Gastrocnemius medialis (tissue), 4 donors: ENCODE measurements at places on chromosomes 16 and 17. TPM values are rescaled to one million over a fixed set of nuclear protein-coding genes. Genes with fewer than 3 reads are reported as not detected.
A peak's percentile ranks its signal among the peaks of the same experiment; 100 is the strongest.

GRCh38 chr17:21275047-21275578, 9.4 kb upstream of the MAP2K3 start:
- H3K4me1 ChIP-seq, result peaks cover 31% of the 10 kb centered on the region
- no peaks in the 10 kb centered on the region for H3K36me3 ChIP-seq
- DNase-seq, result peak; percentile 61
- H3K27ac ChIP-seq, result peak overlapping the region; percentile 86

DNA sequence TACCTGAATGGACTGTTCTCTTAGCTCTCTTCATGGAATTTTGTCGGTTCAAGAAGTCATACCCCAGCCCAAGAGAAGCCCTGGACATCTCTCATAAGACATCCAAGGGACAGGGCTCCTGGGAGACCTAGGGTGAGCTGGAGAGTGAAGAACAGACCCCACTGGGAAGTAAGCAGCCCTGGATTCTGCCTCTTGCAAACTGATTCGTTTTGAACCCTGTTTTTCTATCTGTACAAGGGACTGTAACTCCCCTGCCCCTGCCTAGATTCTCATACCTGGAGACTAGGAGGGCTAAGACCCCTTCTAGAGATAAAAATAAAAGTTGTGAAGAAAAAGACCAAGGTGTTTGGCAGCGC, 449 bp downstream of the CCL3L1 start:
- DNase-seq, result no peak
- no peaks in the 10 kb centered on the region for H3K27me3 ChIP-seq
- H3K27ac ChIP-seq, result no peak overlapping the region
- H3K4me3 ChIP-seq, result no peak overlapping the region
- H3K36me3 ChIP-seq, result no peaks in the 10 kb centered on the region
- H3K4me1 ChIP-seq, result no peaks in the 10 kb centered on the region

GRCh38 chr16:85878875-85879274, 20.1 kb upstream of the IRF8 start:
- DNase-seq, result no peak
- H3K4me1 ChIP-seq, result no peaks in the 10 kb centered on the region
- no peak overlapping the region for H3K27ac ChIP-seq
- no peak overlapping the region for H3K4me3 ChIP-seq

GRCh38 chr16:89040391-89040790, 53.3 kb upstream of the ACSF3 start:
- H3K4me1 ChIP-seq, result no peaks in the 10 kb centered on the region
- H3K4me3 ChIP-seq, result no peak overlapping the region
- H3K27ac ChIP-seq, result no peak overlapping the region

DNA sequence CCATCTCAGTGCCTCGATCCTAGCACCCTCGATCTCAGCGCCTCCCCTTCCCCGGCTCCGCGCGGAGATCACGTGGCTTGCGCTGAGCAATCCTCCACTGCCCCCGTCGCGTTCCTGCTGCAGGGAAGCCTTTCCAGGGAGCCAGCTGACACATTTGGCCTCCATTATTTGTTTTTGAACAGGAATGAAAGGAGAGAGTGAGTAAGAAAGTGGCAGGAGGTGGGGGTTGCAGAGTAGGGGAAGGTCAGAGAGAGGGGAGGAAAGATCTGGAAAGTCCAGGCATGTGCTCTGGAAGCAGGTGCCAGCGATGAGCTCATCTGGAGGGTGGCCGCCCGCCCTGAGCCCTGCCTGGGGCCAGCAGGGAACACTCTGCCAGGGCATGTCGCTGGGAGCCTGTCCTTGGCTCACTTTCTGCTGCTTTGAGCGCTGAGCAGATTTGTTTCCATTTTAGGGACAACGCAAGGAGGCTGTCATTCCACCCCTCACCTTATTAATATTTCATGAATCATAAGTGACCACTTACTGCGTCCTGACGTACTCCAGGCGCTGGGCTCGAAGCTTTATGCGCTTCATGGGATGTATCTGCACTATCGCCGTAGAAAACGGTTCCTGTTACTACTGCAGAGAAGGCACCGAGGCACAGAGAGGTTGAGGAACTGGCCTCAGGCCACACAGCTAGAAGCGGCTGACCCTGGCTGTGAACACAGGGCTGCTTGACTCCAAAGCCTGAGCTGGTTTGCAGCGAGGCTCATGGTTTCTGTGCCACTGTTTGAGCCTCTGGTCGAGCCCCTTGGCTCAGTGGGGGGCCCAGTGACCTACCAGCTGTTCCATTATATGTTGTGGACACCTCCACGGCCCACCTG, 283.1 kb downstream of the SEC14L1 start:
- peaks cover 84% of the 10 kb centered on the region for H3K4me1 ChIP-seq
- peak overlapping the region; percentile 92 for H3K27ac ChIP-seq

DNA sequence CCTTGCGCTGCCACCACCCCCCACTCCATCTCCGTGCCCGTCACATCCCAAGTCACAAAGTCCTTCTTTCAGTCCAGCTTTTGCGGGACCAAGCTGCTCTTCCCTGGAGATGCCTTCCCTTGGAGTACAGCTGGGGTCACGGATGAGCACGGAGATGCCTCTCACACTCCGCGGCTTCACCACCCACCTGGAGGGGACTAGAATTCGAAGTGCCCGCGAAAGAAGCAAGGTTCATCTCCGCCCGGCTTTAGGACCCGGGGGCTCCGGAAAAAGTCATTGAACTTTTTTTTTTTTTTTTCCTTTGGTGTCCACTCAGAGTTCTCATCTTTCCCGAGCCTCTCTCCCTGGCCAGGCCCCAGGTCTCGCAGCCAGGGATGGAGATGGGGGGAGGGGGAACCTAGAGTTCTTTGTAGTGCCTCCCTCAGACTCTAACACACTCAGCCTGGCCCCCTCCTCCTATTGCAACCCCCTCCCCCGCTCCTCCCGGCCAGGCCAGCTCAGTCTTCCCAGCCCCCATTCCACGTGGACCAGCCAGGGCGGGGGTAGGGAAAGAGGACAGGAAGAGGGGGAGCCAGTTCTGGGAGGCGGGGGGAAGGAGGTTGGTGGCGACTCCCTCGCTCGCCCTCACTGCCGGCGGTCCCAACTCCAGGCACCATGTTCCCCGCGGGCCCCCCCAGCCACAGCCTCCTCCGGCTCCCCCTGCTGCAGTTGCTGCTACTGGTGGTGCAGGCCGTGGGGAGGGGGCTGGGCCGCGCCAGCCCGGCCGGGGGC, at the start of gene FKBP10:
TSS of gene FKBP10 (plus strand) at position 624 of the 771 bp plus-strand sequence. CDS start at position 655, 31 bp downstream.
- H3K4me3 ChIP-seq, result peak within 1 kb of the TSS; percentile 80
- DNase-seq, result peak; percentile 39
- H3K4me1 ChIP-seq, result peaks cover 4% of the 10 kb centered on the region
- H3K36me3 ChIP-seq, result no peaks in the 10 kb centered on the region

DNA sequence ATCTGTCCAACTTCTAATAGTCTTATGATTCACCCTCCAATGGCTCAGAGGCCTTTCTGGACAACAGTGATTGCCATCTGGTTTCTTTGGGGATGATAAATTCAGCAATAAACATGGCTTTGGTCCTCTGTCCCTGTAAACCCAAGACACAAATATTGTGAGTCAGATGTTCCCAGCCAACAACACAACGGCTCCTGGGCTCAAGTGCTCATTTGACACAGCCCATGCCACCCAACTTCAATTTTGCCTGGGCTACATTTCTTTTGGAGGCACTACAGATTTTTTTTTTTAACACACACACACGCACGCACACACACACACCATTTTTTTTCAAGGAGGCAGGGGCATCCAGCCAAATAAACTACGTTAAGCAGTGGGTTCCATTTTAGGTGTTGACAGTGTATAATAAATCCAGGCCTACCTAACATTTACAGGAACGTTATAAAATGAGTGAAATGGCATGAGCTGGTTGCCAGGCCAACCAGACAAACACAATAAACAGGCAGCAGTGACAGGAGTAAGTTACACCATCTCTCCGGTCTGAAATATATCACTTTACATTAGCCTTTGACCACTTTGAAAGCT, 939.9 kb upstream of the SOX9 start:
- no peaks in the 10 kb centered on the region for H3K36me3 ChIP-seq
- no peaks in the 10 kb centered on the region for H3K27me3 ChIP-seq
- no peak for DNase-seq
- peaks cover 6% of the 10 kb centered on the region for H3K4me1 ChIP-seq

DNA sequence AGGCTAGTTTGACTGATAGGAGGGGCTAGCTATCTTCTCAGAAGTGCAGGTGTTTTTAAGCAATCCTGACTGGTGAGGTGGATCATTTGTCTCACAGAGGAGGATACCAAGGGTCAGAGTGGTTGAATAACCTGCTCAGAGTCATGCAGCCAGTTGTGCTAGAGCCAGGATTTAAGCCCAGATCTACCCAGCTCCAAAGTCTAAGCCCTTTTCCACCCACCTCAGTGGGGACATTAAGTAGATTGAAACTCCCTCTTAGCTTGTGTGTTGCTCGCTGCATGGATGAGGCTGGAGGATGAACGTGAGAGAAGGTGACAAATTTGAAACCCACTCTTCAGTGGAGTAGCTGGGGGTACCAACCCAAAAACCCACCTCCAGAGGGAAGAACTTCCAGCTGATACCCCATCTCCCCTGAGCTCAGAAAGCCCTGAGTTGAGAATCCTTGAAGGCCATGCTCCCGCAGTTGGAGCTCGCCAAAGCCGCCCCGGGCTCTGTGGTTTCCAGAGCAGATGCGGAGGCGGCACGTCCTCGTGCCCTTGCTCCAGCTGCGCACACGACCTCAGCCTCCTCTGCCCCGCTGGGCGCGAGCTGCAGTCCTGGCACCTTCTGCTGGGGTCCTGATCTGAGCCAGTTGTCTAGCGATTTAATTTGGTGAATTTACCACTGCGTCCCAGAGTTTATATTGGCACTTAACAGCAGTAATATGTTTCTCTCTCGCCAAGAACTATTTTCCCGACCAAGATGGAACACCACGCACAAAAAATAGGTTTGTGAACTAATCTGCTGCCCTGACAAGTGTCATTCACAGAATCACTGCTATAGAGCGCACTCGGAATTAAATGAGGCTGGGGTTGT, 159.5 kb downstream of the CCDC182 start:
- no peak for DNase-seq
- H3K36me3 ChIP-seq, result no peaks in the 10 kb centered on the region
- H3K4me3 ChIP-seq, result no peak overlapping the region
- H3K4me1 ChIP-seq, result peaks cover 28% of the 10 kb centered on the region
- H3K27me3 ChIP-seq, result no peaks in the 10 kb centered on the region
- H3K27ac ChIP-seq, result peak overlapping the region; percentile 82

The MARVELD3 gene
- total RNA-seq, result 0.32 TPM

The PRAC2 gene
- not detected for total RNA-seq

The MMP2 gene
- total RNA-seq, result 26.6 TPM

The PRR11 gene
- total RNA-seq, result 0.20 TPM

The CPNE7 gene
- not detected for total RNA-seq

The KLHDC4 gene
- total RNA-seq, result 8.4 TPM

The MPO gene
- total RNA-seq, result 0.31 TPM

The CCDC154 gene
- not detected for total RNA-seq
